ENCODE measurements at places on chromosomes 11 and 22.

- no peak for DNase-seq
Observed at GRCh38 chr11:128734103-128734831, 40.4 kb downstream of the FLI1 start.

GRCh38 chr22:45238076-45238956 lies 2.4 kb downstream of the KIAA0930 start:
- DNase-seq: no peak

DNA sequence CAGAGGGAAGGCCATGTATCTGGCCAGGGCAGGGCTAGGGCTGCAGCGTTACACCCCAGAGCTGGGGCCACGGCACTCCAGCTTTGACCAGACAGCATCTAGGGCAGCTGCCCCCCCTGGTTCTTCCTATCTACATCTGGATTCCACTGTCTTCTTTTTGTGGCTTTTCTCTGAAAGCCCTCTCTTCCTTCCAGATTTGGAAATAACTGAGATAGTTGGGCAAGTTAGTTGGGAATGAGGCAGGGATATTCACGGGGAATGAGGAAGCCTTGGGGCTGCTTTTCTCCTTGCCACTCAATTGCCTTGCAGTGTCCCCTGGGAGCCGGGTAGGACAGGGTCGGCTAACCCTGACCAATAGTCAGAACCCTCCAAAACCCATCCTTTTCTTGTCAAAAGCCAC lies 26.8 kb downstream of the CLMP start:
- DNase-seq: no peak

- no peak for DNase-seq
Observed at GRCh38 chr11:102306817-102307726, 10.2 kb upstream of the BIRC3 start.

DNA sequence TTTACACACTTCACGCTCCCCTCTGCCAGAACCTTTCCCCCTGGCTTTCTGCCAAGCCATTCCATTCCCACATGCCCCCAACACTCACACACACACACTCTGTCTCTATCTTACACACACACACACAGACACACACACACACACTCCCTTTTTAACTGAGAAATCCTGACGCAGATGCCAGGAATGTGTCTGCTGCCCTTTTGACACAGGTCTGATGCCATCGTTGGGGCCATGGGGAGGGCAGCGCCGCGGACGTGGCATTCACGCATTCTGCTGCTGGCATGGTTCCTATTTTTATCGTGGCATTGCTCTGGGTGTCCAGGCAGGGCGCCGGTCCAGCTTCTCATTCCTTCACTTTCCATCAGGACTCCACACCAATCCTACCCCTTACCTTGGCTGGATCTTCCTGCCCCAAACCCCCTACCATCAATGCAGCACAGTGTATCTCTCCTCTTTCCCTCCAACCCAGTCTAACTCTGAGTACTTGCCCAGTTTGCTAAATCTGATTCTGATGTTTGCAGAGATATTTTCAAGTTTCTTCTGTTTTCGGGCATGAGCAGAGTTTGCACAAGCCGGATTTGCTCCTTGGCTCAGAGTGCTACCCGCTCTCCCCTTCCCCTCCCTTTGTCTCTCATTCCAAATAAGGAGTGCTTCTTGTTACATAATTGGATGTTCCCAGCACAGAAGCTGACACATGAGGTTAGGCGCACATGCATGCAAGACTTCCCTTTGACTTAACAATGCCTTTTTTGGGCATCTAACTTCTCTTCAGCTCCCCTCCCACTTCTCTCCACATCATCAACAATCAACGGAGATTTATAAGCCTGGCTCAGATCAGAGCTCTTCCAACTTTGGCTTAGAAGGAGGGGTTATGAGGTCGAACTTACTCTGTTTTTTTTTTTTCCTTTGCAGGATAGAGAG lies 18.8 kb downstream of the SNX19 start:
- no peak for DNase-seq

- DNase-seq: no peak
Observed at GRCh38 chr11:17488563-17488962, 11.9 kb upstream of the ABCC8 start.
